A549 treated with GW870086 at 1 μM for 4 hours (cell line): ENCODE measurements at places on chromosomes 7 and 10. TPM values are rescaled to one million over a fixed set of nuclear protein-coding genes. Genes with fewer than 3 reads are reported as not detected.

Gene GRID2IP
- 0.03 TPM in 1 of 5 replicates, not detected in the others for total RNA-seq

Gene COL28A1
- 0.54 to 1.0 TPM (median 0.59 TPM) in 5 replicates for total RNA-seq

Gene TMEM236
- total RNA-seq: 0.02 to 0.05 TPM (median 0.05 TPM) in 4 of 5 replicates, not detected in the other

Gene CADPS2
- total RNA-seq: 0.07 to 0.09 TPM (median 0.09 TPM) in 4 of 5 replicates, not detected in the other

Gene KCNH2
- total RNA-seq: 1.2 to 1.6 TPM (median 1.5 TPM) in 5 replicates

Gene SNX10
- 4.2 to 6.1 TPM (median 4.5 TPM) in 5 replicates for total RNA-seq

Gene SEMA4G
- total RNA-seq: 7.5 to 9.3 TPM (median 8.7 TPM) in 5 replicates

Gene MAGI2
- total RNA-seq: 0.21 to 0.45 TPM (median 0.36 TPM) in 5 replicates

Gene BAIAP2L1
- 45.7 to 57.5 TPM (median 53.0 TPM) in 5 replicates for total RNA-seq

Gene RBP3
- total RNA-seq: not detected in 5 replicates

Gene MRC1
- total RNA-seq: 0.02 to 0.06 TPM (median 0.03 TPM) in 4 of 5 replicates, not detected in the other

Gene FAM24B
- 12.0 to 14.8 TPM (median 13.8 TPM) in 5 replicates for total RNA-seq

Gene CPA1
- not detected in 5 replicates for total RNA-seq

Gene LDB3
- total RNA-seq: 0.03 to 0.07 TPM (median 0.04 TPM) in 4 of 5 replicates, not detected in the other

Gene CLCN1
- 0.03 to 0.08 TPM (median 0.03 TPM) in 3 of 5 replicates, not detected in the others for total RNA-seq

Gene MUC12
- 14.8 to 23.2 TPM (median 20.8 TPM) in 5 replicates for total RNA-seq

Gene ARHGAP19
- 4.8 to 5.7 TPM (median 5.2 TPM) in 5 replicates for total RNA-seq

Gene C10orf143
- 0.24 to 1.1 TPM (median 0.47 TPM) in 5 replicates for total RNA-seq

Gene SRRM3
- total RNA-seq: 8.2 to 12.5 TPM (median 11.2 TPM) in 5 replicates

Gene CALCR
- total RNA-seq: not detected in 5 replicates

Gene FAM170B
- not detected in 5 replicates for total RNA-seq

Gene BLNK
- not detected in 5 replicates for total RNA-seq

Gene C7orf57
- total RNA-seq: 0.18 to 0.79 TPM (median 0.26 TPM) in 5 replicates

Gene MMD2
- total RNA-seq: not detected in 5 replicates

Gene PDE1C
- total RNA-seq: 2.5 to 3.8 TPM (median 3.3 TPM) in 5 replicates

Gene EPO
- 0.09 TPM in 1 of 5 replicates, not detected in the others for total RNA-seq

Gene PNLIP
- not detected in 5 replicates for total RNA-seq

Gene MARVELD1
- total RNA-seq: 43.7 to 55.5 TPM (median 52.8 TPM) in 5 replicates

Gene UCMA
- not detected in 5 replicates for total RNA-seq

Gene AGR2
- 104 to 168 TPM (median 145 TPM) in 5 replicates for total RNA-seq

Gene ALKBH4
- total RNA-seq: 9.1 to 14.4 TPM (median 11.4 TPM) in 5 replicates

Gene PON3
- 30.6 to 38.5 TPM (median 36.6 TPM) in 5 replicates for total RNA-seq

Gene ALOX5
- 0.17 to 0.56 TPM (median 0.31 TPM) in 5 replicates for total RNA-seq

Gene SPDYE8
- not detected in 5 replicates for total RNA-seq

Gene HOXA2
- total RNA-seq: 0.80 to 0.97 TPM (median 0.86 TPM) in 5 replicates

Gene NKX2-3
- 0.07 to 0.08 TPM (median 0.08 TPM) in 3 of 5 replicates, not detected in the others for total RNA-seq
